ENCODE measurements at places on chromosomes 5 and 9.

DNA sequence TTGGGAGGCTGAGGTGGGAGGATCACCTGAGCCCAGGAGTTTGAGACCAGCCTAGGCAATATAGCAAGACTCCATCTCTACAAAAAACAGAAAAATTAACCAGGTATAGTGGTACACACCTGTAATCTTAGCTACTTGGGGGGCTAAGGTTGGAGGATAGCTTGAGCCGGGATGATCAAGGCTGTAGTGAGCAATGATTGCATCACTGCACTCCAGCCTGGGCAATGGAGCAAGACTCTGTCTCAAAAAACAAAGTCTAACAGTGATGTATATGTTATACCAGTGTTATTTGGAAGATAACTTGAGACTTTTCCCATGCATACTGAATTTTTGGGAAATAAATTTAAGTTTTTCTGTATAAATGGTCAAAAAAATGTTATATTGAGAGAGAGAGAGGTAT is 146.3 kb downstream of the ZCCHC7 start:
- DNase-seq = no peak

GRCh38 chr5:6979061-6979460 is 265.8 kb downstream of the TENT4A start:
- DNase-seq = no peak

DNA sequence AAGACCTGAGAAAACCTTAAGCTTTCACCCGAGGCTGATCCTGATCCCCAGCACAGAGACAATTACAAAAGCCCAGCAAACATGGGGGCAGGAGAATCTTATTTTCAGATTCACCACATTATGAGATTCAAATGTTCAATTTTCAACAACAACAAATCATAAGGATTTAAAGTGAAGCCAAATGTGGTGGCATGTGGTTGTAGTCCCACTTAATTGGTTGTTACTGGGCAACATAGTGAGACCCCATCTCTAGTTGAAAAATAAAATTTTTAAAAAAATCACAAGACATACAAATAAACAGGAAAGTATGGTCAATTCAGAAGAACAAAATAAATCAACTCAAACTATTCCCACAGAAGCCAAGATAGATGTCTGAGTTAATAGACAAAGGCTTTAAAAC is 3.9 kb upstream of the RABGAP1 start:
- no peak for DNase-seq

- DNase-seq = no peak
Observed at GRCh38 chr9:108776920-108777639, 78.7 kb downstream of the ACTL7B start.

DNA sequence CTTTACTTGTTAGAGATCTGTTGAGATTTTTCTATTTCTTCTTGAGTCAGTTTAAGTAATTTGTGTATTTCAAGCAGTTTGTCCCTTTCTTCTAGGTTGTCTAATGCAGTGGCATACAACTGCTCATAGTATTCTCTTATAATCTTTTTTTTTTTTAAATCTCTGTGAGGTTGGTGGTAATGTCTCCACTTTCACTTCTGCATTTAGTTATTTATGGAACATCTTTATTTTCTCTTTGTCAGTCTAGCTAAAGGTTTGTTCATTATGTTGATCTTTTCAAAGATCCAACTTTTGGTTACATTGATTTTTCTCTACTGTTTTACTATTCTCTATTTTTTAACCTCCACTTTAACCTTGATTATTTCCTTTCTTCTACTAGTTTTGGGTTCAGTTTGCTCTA is 13.8 kb downstream of the FOXE1 start:
- no peak for DNase-seq

- no peak for DNase-seq
Observed at GRCh38 chr5:17277907-17278306, 60.5 kb downstream of the BASP1 start.

DNA sequence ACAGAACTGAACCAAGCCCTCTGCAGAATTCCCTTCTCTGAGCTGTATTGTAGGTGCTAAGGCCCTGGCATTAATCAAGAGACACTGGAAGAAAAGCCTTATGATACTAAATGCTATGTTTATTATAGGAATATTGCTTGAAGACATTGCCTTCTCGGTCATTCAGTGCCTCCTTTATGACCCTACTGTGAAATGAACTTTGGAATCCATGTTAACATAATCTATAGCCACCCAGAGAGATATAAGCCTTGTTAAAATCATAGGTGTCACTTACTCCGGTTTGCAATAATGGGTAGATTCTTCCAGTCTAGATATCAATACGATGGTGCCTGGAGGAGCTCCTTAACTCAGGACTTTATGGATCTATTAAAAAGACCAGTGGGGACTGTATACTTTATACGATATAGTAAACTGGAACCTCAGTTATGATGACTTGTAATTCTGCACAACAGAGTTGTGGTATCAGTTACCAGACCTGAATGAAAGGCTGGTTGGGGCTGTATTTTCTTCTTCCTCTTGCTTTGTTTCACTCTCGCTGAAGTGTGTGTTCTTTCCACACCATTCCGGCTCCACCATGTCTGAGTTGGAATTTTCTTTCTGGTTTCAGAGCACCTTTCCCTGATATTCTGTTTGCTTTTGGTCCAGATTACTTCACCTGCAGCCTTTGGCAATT is 154.5 kb downstream of the DROSHA start:
- DNase-seq = no peak

- DNase-seq = peak; percentile 80
Observed at GRCh38 chr5:35136386-35136785, 88.6 kb upstream of the AGXT2 start.

GRCh38 chr5:142798099-142798770 is 28.1 kb downstream of the ARHGAP26 start:
- no peak for DNase-seq

- no peak for DNase-seq
Observed at GRCh38 chr9:1521547-1521946, 471.4 kb downstream of the DMRT2 start.

GRCh38 chr9:137916540-137916939 is 39.0 kb downstream of the CACNA1B start:
- no peak for DNase-seq
